Lower lobe of right lung (tissue), 2 donors: ENCODE measurements at places on chromosomes 1 and 21. TPM values are rescaled to one million over a fixed set of nuclear protein-coding genes. Genes with fewer than 3 reads are reported as not detected.
A peak's percentile ranks its signal among the peaks of the same experiment; 100 is the strongest.

- no peak for DNase-seq
Observed at GRCh38 chr1:56473582-56474270, 105.6 kb downstream of the PLPP3 start.

DNA sequence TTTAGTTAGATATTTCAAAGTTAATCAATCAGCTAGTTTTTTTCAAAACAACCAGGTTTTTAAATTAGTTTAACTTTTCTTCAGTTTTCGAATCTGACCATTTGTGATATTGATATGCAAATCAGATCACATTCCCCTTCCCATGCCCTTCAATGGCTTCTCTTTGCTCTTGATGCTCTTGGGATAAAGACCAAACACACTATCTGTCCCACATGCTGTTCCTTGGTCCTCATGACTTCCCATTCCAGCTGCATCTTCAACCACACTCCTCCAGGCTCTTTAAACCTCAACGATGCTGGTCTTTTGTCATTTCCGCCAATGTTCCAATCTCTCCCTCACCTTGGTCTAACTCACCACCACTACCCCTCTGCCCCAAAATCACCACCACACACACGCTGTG is 285.8 kb downstream of the LMX1A start:
- DNase-seq, result no peak

RGS13 gene
- 5.0 TPM for total RNA-seq

DNA sequence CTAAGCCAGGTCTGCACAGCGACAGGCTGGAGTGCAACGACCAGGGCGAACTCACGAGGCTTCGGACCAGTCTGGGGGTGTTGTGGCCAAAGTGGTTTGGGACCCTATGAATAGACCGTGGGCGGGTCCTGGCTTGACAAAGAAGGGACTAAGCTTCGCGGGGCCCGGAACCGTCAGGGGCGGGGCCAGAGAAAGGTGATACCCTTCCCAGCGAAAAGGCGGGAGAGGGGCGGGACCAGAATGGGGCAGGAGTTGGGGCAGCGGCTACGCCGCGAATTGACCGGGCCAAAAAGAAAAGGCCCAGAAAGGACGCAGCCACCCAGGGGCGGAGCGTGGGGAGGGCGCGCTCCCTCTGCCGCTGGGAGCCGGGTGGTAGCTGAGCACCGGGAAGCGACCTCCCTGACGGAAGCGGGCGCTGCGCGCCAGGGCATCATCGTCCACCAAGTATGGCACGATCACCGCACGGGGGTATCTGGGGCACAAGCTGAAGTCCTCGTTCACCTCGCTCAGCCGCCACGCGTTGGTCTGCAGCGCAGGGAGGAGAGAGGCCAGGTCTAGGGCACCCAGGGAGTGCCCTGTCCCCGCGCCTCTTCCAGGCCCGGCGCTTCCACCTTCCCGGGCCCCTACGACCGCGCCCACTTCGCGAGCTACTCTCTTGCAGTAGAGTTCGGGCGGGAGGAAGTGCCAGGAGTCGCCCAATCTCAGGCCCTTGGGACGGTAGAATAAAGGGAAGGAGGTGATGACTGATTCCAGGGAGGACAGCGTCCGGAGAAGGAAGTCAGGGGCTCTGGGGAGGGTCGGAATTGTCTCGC is 6.7 kb upstream of the FAM167B start:
- DNase-seq, result peak; percentile 75

- DNase-seq, result no peak
Observed at GRCh38 chr1:37807220-37807554, 403 bp upstream of the C1orf122 start.

DNA sequence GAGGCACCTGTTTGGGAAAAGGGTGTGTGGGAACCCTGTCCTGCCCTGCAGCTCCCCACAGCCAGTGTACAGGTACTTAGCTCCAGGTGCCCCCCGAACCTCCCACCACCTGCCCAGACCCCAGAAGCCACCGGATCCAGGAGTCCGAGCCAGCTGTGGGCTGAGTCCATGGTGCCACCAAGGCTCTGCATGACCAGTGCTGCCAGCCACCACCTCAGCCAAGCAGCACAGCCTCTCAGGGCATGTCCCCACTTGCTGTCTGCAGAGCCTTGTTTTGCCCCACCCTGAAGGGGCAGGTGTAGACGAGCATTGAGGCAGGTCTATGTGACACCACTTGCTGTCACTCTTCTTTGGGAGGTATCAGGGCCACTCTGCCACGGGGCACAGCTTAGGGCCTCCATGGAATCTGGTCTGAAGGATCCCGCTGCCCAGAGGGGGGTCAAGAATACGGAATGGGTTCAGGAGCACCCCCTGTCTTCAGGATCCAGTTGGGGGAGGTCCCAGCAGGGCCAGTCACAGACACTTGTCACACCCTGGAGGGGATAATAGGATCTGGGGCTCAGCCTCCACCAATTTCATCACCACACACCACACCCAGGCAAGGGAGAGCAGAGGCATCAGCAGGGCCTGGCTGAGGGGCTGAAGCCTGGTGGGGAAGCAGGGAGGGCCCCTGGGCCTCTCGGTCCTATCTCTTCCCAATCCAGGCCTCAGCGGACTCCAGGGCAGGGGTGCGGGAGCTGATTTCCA is 27.7 kb downstream of the ARHGEF19 start:
- peak; percentile 43 for DNase-seq

CLEC20A gene
- not detected for total RNA-seq

GRCh38 chr21:35585878-35586277 is 474.4 kb downstream of the SETD4 start:
- no peak for DNase-seq

FYB2 gene
- 3.8 TPM for total RNA-seq

GRCh38 chr1:84892705-84893618 is at the start of gene LPAR3:
TSS of gene LPAR3 (minus strand) at chr1:84893206. CDS start at chr1:84866120, 27,086 bp downstream.
- DNase-seq, result peak; percentile 55

TAS1R1 gene
- total RNA-seq, result 0.27 TPM

- DNase-seq, result no peak
Observed at GRCh38 chr1:9197186-9198099, 37.1 kb upstream of the H6PD start.

DNA sequence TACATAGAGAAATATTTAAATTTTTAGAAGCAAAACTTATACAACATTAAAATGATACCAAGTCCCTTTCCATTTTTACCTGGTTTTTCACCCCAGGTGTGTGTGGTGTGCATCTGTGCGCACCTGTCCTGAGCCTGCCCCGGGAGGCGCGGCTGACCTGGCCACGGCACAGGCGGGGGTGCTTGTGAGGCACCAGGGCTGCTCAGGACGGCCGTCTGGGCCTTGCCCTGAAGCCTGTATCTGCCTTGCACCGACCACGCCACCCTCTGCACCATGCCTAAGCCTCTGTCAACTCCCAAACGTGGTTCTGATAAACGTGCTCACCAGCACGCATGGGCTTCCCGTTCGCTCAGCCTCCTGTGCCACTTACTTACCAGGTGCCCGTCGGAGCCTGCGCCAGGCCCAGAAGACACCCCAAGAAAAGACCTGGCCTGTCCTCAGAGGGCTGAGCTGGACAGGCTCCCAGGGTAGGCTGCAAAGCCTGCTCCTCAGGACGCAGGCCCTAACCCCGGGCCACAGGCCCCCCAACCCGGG is 20.9 kb downstream of the PANK4 start:
- DNase-seq, result no peak

DNA sequence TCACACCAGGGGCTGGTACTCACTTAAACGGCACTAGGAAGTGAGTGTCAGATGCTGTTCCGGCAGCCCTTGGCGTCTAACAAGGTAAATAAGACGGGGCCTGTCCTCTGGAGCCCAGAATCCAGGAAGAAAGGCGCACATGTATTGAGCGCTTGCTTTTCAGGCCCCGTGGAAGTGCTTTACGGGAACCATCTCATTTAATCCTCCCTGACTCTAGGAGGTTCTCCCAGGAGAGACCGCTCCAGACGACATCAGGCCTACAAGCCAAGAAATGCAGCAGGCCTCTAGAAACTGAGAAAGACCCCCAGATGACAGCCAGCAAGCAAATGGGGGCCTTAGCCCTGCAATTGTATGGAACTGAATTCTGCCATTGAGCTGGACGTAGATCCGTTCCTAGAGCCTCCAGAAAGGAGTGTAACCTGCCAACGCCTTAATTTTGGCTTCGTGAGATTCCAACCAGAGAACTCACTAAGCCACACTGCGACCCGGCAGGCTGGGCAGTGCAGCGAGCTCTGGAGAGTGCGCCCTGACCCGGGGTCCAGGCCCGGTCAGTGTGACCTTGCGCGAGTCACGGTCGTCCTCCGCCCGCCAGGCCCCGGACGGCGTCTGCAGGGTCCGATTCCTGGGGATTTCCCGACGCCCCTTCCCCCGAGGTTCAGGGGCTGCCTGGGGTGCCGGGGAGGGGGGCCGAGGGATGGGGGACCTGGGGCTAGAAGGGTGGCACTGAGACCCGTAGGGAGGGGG is 532 bp upstream of the MANEAL start:
- no peak for DNase-seq
